Activated naive CD4-positive, alpha-beta T cell treated with anti-CD3 and anti-CD28 coated beads, Interleukin-2, amount 50 U/mL, for 16 hours (primary cell): ENCODE measurements at places on chromosomes 2 and 18.

- DNase-seq = no peak
Measured at GRCh38 chr2:27214941-27215340, 2.2 kb upstream of the CAD start.

DNA sequence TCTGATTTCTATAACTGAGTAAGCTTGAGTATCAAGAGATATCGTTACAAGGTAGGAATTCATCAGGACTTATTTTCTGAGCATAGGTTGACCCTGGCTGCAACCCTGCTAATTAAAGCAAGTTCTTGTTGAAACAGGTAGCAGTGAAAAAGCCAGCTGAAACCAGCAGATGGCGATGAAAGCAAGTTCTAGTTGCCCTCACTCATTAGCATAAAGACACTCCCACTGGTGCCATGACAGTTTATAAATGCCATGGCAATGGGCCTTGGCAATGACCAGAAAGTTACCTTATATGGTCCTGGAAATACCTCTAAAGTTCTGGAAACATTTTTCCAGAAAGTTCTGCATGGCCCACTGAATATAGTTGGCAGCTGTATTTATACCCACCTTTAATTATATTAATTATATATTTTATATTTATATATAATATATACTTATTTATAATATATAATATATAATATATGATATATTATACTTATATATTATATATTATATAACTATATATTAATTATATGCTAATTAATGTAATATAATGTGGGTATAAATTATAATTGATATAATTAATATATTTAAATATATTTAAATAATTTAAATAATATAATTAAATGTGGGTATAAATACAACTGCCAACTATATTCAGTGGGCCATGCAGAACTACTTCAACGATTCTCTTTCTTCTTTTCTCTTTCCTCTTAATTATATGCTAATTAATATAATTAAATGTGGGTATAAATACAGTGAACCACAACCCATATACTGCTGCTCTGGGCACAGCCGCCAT lies 188.0 kb downstream of the CDH7 start:
- DNase-seq = no peak

- DNase-seq = no peak
Measured at GRCh38 chr2:27714851-27715291, 51.2 kb downstream of the SLC4A1AP start.

DNA sequence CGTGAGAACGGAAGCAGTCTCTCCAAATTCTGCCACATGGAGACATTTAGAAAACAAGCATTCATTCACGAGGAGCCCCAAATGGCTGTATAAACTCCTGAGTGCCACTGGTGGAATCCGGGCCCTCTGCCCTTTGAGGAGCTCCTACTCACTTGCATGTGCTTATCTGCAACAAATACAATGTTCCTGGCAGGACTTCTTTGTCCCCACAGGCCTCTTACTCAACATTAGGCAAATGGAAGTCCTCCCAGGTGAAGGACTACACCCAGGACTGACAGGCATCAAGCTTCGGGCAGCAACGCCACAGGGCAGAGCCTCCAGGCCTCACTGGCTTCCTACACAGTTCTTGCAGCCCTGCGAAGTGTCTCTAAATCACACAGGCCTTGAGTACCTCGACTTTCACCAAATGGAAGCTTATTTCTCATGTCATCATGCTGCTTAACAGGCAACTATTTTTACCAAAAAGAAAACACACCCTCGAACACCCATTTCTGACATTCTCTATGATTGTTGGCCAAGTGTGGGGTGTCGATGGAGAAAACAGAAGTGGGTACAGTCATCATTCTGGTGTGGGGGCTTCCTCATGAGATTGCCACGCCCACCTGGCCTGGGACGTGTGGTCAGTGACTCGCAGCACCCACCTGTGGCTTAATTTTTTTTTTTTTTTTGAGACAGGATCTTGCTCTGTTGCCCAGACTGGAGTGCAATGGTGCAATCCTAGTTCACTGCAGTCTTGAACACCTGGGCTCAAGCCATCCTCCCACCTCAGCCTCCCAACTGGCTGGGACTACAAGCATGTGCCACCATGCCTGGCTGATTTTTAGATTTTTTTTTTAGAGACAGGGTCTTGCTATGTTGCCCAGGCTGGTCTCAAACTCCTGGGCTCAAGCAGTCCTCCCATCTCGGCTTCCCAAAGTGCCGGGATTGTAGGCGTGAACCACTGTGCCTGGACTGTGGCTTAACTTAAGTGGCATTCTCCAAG lies 186.8 kb upstream of the GLI2 start:
- DNase-seq = no peak

DNA sequence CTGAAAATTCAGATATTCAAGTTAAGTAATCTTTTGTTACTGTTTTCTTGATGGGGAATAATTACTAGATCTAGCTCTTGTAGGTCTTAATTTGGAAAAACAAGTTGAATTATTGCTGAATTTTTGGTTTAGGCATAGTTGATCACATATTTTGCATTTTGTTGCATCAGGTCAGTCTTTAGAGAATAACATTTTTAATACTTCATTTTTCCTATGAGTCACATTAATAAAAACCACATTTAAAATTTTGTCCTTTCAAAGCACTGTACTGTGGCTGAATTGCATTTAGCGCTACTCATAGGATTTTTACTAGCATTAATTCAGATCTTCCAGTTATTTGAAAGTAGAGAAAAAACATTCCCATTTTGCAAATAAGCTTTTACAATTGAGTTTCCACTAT lies 23.2 kb downstream of the MAP4K4 start:
- no peak for DNase-seq

DNA sequence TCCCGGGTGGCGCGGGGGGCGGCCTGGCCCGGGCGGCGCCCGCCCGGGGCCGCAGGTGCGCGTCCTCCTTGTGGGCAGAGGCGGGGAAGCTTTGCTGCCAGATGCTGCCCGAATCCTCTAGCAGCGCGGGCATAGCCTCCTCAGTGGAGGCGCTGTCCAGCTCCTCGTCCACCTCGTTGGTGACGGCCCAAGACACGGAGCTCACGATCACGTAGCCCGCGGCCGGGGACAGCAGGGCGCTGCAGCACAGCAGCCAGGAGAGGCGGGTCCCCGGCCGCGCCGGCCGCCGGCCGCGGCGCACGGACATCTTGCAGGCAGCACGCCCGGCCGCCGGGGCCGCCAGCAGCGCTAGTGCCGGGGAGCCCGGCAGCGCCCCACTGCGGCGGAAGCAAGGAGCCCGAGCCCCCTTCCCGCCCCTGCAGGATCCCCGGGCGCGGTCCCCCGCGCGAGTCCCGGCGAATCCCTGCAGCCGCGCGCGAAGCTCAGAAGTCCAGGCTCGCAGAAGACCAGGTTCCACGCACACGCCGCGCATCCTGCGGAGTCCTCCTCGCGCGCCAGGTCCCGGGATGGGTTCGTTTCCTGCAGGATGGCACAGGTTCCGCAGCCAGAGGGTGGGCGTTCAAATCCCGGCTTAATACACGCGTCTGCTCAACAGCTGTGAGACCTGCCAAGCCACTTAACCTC lies at the start of gene CREG2:
Gene CREG2 (minus strand): TSS at position 353 of the 684 bp plus-strand sequence. CDS start 46 bp downstream, at position 307.
- DNase-seq = peak; percentile 58

DNA sequence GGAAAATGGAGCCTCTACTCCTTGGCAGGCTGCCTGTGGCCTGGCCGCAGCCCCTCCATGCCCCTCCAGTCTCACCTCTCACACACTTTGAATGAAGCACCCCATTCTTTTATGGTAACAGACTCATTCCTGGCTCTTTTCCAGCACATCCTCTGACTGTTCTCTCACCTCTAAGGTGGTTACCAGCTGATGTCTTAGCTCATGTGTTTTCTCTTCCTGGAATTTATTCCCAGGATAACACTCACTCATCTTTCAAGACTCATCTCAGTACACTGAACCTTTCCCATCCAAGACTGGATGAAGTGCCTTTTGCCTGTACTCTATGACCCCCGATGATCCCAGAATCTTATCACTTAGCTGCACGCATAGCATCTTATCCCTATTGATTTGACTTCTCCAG lies 50.6 kb downstream of the SLC9A4 start:
- no peak for DNase-seq
